NCI-H446 treated with DMSO at 0.1 percent for 48 hours (cell line): ENCODE measurements at places on chromosomes 16 and 17.

DNA sequence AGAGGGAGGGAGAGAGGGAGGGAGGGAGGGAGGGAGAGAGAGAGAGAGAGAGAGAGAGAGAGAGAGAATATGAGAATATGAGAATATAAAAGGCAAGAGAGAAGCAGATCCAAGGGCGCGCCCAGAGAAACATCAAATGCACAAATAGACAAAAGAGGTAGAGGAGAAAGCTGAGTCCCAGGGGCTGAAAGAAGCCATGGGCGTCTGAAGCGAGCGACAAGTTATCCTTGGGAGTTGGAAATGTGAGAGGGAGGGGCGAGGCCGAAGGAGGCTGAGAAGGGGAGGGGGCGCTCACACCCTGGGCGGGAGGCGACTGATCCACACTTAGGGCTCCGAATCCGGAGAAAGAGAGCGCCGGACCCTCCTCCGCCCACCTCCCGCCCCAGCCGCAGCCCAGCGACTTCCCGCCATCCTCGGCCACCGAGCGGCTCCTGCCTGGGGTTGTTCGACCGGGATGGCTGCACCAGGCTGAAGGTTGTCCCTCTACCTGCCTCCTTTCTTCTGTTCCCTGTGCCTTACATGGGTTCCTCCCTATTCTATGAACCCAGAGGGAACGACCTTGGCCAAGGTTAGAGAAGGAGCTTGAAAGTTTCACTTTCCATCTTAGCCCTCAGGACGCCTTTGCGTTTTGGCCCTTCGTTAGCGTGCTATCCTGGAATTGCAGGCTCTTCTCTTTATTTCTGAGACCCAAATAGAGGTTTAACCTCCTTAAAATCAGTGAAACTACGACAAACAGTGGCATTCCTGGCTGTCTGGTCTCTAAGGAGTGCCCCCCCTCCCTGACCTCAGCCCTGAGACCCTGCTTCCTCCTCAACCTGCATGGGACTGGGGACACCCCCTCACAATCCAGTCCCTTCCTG is 21.2 kb upstream of the HOXB9 start:
- DNase-seq: no peak

DNA sequence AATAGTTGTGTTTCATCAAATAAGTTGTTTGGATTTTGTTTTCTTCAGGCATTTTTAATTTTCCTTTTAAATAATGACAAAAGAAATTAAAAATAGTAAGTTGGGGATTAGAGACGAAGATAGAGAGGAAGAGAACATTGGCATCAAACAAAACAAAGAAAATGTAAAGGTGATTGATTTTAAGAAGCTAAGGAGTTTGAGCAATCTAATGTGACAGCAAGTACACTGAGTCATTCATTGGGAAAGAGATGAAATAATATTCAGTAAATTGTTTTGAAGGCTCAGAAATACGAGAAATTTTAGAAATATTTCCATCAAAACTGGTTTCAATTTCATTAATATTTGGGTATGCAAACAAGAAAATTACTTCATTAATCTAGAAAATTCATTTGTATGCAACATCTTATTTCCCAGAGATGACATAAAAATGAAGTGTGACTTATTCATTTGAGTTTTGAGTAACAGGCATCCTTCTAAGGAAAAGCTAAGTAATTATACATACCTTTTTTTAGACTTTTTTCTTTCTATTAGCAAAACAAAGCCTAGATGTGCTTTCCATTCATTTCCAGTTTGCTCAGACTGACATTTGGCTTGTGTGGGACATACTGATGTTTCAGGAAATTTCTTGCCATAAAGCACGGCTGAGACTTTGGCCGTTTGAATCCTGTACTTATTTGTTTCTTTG is 66.7 kb downstream of the COX10 start:
- DNase-seq: no peak

DNA sequence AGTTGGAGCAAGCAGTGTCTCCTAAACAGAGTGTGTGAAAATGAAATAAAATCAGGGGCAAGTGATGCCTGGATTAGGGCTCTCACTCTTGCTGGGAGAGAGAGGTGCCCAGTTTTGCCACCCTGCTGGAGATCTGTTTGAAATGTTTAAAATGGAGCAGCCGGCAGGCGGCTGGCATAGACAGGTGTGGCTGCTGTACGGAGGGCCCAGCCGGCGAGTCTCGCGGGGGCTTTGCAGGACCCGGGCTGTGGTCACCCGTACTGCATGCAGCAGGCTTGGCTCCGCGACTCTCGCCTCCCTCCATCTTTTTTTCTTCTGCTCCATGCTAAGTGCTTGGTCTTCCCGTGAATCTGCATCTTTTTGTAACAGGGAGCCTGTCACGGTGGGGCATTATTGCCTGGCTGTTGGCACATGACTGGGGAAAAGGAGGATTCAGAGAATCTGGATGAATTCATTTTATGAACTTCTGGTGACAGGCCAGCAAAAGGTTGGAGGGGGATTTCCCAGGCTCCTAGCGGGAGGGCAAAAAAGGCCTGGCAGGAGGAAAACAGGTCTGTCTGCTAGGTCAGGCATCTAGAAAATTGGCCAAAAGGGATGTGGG is 1.8 kb downstream of the ZNRF1 start:
- no peak for DNase-seq

GRCh38 chr16:48433850-48434530 is 48.8 kb upstream of the SIAH1 start:
- no peak for DNase-seq

GRCh38 chr17:29149431-29150064 is 30.6 kb downstream of the MYO18A start:
- no peak for DNase-seq

GRCh38 chr16:81335669-81336068 is 20.9 kb downstream of the GAN start:
- DNase-seq: no peak

- peak; percentile 37 for DNase-seq
These were observed 2.9 kb upstream of the FOXC2 start for GRCh38 chr16:86563469-86564345.

DNA sequence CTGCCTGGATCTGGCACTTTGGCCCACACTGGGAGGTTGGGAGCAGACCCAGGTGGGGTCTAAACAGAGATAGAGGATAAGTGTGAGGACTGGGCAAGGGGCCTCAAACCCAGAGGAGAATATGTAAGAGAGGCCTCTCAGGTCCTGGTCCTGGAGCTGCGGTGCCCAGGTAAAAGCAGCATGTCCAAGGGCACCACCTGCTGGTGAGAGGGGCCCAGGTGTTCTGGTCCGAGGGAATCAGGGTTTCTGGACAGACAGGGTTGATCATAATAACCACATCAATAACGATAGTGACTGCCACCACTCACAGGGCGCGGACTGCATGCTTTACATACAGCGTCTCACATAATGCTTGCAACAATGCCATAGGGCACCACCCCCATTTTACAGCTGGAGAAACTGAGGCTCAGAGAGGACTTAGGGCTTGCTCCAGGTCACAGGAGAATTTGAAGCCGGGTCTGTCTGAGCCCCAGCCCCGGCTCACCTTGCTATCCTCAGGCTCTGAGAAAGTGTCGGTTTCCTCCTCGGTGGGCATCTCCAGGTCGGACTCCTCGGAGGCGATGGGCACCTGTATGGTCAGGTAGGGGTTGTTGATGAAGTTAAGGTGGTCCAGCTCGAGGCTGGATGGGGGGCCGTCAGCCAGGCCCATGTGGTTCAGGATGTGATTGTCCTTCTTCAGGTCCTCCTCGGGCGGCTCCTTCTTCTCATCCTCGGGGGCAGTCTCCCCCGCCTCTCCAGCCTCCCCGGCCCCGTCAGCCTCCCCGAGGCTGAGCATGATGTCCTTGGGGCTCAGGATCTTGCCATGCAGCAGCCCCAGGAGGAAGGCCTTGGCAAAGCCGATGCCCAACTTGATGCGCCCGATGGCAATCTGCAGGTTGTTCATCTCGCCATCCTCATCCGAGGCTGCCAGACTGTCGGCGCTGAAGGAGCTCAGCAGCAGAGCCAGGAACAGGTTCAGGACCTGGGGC is 19.1 kb upstream of the CD79B start:
- DNase-seq: no peak

DNA sequence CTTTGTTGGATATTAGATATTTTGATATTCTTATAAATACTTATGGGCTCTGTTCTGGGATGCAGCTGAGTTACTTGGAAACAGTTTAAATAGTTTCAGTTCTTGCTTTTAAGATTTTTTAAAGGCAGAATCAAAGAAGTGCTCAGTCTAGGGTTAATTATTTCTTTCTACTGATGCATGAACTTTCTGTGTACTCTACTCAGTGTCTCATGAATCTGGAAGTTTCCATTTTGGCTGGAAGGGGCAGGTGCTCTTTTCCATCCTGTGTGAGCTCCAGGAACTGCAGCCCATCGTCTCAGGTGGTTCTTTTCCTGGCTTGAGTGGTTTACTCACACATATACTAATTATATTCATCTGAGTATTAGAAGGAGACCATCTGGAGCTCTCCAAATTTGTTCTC is 61.1 kb upstream of the CPHXL start:
- no peak for DNase-seq

DNA sequence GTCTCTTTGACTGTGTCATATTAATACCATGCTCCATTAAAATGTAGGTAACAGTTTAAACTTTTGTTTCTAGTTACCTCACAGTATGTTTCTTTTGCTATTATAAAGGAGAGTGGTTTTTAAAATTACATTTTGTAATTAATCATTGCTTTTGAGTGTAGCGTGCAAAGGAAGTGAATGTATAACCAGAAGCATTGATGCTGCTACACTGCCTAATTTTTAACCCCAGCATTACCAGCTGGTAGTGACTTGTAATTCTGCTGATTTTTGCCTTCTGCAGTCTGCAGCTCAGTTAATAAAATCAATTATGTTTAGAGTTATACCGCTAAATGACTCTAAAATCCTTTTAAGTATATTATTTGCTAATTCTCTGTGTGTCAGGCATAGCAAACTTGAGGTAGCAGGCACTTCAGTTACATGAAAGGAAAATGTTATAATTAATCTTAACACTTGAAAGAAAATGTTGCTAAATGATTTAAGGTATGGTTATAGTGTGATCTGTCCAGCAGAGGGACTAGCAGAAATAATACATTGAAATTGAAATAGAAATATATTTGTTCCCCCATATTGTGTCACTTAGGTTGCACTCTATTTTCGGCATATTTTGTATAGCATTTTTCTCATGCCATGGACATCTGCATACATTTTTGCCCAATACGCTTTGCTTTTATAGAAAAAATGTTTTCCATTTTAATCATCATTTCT is 388.5 kb downstream of the CNTNAP4 start:
- no peak for DNase-seq

- DNase-seq: peak; percentile 63
These were observed 46.9 kb downstream of the TUBD1 start for GRCh38 chr17:59845595-59846393.

- DNase-seq: no peak
These were observed 33.0 kb upstream of the ZNF750 start for GRCh38 chr17:82872591-82873520.

- DNase-seq: peak; percentile 22
These were observed 104.7 kb downstream of the SOCS1 start for GRCh38 chr16:11151156-11151884.

DNA sequence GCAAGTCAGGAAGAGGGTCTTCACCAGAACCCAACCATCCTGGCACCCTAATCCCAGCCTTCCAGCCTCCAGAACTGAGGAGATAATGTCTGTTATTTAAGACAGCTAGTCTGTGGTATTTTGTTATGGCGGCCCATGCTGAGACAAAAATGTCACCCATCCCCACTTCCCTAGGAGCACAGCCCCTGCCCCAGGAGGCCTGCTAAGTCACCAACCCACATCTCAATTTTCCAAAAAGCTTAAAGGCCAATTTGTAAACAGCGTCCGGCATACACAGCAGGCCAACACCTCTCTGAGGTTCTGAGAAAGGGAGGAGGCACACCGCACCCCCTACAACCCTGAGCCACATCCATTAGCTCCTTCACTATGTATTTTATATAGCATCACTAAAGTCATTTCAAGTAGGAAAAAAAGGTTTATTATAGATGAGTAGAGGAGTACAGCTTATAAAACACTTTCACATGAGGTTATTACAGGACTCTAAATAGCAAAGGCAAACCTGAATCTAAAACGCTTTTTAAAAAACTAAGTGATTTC is 6.9 kb downstream of the TMEM170A start:
- DNase-seq: no peak

- no peak for DNase-seq
These were observed 50.1 kb downstream of the KLHDC4 start for GRCh38 chr16:87715658-87716057.

DNA sequence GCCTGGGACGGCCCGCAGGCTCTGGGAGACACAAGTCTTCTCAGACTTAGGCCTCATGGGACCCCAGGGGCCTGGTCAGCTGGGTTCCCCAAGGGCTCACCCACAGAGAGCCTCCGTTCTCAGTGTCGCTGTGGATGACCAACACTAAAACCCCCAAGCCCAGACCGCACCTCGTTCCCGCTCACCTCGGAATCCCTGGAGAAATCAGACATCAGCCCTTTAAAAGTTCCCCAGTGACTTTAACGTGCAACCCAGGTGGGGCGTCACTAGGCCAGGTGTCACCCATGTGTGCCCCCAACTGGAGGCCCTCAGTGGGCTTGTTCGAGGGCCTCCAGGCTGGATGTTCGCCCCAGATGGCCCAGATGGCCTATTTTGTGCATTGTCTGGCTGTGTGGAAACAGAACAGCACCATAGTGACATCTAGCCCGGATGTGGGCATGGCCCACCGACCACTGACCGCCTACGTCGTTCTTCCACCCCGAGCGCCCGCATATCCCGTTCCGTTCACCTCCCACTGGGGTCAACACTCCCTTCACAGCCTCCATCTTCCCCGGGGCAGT is 52.3 kb upstream of the DNAH17 start:
- DNase-seq: no peak

GRCh38 chr17:74994440-74994839 is 7.0 kb downstream of the CDR2L start:
- no peak for DNase-seq

DNA sequence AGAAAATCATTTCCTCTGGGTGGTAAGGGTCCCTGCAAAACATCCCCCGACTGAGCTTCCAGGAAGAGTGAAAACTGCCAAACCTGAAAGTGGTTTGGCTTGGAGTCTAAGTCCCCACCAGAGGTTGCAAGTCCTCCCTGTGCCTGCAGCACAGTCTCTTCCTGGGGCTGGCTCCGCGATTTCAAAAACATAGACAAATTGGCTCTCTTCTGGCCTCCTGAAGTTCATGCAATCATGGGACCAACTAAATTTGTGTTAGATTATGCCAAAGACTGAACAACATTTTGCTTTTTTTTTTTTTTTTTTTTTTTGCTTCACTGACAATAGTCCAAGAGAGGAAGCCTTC is 447.9 kb downstream of the CA10 start:
- no peak for DNase-seq

DNA sequence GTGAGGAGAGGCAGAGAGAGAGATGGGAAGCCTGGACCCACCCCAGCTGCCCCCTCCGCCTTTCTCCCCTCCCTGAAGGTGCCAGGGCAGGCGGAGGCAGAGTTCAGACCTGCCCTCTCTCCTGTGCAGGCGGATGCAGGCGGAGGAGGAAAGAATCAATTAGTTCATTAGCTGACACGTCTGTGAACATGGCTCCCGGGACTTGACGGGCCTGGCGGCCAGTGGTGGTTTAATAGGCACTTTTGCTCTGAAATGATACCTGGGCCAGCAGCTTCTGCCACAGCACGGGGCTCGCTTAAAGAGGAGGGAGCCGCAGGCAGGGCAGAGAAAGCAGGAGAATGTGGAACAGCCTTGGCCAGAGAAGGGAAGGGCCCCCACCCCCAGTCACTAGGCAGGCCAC is 98.1 kb downstream of the SDK2 start:
- DNase-seq: no peak

- DNase-seq: no peak
These were observed 11.2 kb downstream of the ALKBH5 start for GRCh38 chr17:18194804-18195203.

- DNase-seq: no peak
These were observed 4.8 kb upstream of the NGFR start for GRCh38 chr17:49490276-49490675.
